ENCODE measurements at places on chromosomes 12 and 14.

- no peak for DNase-seq
These were observed 32.3 kb downstream of the BHLHE41 start for GRCh38 chr12:26092346-26093105.

DNA sequence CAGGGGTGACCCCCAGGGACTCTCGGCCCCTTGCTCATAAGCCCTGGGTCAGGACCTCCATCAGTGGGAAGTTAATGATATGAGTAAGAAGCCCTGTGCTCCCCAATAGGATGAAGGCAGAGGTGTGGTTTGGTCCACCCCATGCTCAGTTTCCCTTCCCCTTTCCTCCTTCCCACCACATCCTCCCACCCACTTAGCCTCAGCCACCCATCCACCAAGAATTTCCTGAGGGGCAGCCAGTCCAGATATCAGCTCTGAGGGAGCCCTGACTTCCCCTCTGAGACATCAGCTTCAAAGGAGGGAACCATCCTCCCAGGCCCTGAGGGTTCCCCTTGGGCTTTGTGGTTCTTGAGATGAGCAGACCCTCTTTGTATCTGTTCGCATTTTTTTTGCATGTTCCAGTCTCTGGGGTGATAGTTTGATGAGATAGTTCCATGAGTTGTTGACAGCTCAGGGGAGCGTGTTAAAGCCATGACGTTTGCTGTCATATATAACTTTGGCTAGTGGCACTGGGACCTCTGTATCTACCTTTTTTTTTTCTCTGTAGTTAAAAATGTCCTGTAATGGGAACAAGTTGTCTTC is 71.2 kb downstream of the LGMN start:
- DNase-seq: no peak

DNA sequence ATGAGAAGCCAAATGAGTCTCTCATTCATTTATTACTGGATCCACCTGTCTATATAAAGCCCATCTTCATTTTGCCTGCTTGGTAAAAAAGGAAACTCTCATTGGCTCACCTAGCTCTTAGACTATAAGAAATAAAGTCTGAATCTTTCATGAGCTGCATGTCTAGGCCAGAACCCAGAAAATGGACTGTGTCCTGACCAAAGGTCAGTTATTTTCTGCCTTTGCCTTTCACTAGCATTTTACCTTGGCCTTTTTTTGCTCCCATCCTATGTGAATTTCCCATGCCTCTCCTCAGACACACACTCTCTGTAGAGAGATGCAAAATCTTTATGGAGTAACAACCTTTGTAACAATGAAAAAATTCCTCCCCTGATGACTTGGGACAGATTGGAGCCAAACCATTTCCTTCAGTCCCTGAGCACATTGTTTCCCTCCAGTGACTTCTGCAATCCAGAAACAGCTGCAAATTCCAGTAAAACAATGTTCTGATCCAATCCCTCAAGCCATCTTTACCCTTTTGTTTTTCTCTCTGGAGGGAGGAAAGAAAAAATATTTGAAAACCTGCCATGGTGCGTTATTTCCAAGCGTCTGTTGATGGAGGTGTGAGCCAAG is 33.6 kb upstream of the MAP3K9 start:
- no peak for DNase-seq

GRCh38 chr12:109993091-109993490 is 3.1 kb downstream of the GIT2 start:
- no peak for DNase-seq

- no peak for DNase-seq
These were observed 60.2 kb downstream of the SRGAP1 start for GRCh38 chr12:63904653-63905052.

DNA sequence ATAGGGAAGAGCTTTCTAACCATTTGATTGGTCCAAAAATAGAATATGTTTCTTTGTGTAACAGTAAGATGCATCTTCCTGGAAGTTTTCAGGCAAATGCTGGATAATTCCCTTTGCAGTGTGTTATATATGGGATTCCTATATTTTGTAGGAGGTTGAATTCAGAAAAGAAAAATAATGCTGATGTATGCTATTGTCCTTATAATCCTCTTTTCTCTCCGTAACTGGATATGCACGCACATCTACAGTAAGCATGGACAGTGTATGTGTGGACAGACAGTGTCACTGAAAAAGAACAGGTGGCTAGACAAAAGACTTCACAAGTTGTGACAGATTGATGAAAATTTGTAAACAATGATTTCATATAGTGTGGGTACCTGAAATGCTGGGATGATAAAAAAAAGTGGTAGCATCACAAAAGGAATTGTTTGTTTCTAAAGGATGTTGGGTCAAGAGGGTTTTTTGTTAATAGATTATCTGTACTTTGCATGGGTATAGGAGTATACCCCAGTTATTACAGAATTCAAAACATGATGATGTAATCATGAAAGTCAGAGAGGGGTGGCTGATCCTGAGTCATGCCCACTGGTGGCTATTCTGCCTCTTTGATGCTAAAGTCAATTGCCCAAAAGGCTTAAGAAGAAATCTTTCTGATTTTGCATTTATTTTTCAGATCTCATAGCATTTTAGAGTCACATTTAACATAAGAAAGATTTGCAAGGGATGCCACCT is 160.7 kb upstream of the TMTC1 start:
- DNase-seq: no peak

DNA sequence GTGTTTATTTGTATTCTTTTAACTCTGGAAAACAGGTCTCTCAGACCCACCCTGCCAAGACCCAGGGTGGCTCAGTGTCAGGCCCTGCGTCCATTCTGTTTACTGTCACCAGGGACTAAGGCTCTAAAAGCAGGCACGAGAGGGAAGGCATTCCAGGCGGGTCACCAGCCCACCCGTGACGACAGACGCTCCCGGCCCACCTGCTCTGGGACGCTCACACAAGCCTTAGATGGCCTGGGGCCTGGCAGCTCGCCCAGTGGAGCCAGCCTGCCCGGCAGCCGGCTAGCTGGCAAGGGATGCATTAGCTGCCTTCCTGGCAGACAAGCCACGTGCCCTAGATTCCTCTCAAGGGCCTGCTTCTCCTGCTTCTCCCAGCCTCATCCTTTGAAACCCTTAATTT is 9.2 kb upstream of the NUAK1 start:
- no peak for DNase-seq

- DNase-seq: no peak
These were observed 85.4 kb downstream of the PHETA1 start for GRCh38 chr12:111283521-111283920.

DNA sequence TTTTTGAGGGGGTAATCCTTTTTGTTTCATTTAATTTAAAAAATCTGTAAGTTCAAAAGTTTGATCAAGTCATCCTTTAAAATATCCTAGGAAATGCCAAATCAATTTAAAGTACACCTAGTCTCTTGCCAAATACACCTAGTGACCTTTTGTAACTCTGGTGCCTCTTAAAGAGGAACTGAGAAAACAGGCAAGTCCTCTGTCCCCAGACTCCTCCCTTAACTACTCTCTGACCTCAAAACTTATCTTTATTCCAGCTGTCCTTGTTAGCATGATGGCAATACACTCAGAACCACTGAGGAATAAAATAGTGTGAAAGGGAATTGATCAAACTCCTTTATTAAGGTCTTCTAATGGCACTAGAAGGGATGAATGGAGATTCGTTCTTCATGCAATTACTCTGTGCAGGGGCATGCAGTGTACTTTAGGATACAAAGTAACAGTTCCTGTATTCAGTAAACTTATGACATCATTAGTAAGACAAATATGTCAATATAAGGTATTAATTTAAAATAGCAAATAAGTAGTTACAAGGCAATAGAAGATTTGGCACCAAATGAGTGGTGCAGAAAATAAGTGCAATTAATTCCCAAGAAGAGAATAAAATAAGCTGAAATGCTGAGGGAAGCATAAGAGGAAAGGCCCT is 3.3 kb downstream of the FAR2 start:
- no peak for DNase-seq

DNA sequence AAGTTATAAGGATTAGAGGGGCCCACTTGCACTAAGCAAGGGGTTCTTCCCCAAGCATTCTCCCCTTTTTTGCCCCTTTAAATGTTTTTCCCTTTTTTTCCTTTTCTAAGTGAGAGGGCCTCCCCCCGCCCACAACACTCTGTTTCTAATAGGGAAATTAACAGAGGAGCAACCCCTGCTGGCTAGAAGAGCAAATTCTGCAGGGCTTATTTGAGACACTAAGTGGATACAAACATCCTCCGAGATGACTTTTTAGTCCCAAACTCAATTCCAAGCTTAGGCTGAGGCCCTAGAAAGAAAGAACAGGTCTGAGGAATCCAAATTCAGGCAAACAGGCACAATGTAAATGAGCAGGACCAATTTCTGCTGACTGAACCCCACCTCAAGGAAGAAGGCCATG is 138.9 kb downstream of the GPR65 start:
- DNase-seq: no peak

GRCh38 chr12:62658910-62659309 is 192.3 kb downstream of the MON2 start:
- no peak for DNase-seq

- no peak for DNase-seq
These were observed 20.3 kb upstream of the SYCP3 start for GRCh38 chr12:101759396-101760047.

GRCh38 chr12:109029411-109029810 is 8.5 kb upstream of the SVOP start:
- no peak for DNase-seq

All from 8988T (cell line).